ENCODE measurements at places on chromosomes 1 and 21. TPM values are rescaled to one million over a fixed set of nuclear protein-coding genes. Genes with fewer than 3 reads are reported as not detected.

ADAM30 gene
- not detected for total RNA-seq

TCP10L gene
- 0.40 TPM for total RNA-seq

CD1E gene
- not detected for total RNA-seq

DNA sequence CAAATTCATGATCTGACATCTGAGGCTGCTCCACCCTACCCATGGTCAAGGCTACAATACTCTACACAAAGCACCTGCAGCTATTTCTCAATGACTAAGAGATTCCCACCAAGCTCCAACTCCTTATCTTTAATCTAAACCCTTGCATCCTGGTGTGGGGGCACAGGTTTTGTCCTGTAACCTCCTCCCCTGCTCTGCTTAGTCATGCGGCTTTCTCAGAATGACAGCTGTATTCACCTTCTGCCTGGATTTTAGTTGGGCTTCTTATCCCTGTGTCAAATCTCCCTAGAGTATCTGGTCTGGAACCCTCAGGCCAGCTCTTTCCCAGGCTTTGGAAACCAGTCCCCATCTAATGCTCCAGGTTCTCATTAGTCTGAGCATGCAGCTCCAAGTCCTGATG, 159.0 kb downstream of the BARHL2 start:
- no peaks in the 10 kb centered on the region for H3K4me1 ChIP-seq
- peaks cover 2% of the 10 kb centered on the region for H3K36me3 ChIP-seq
- DNase-seq, result no peak
- H3K4me3 ChIP-seq, result no peak overlapping the region

GRCh38 chr1:201248721-201249559, 34.4 kb upstream of the PKP1 start:
- H3K4me3 ChIP-seq, result no peak overlapping the region
- peaks cover 6% of the 10 kb centered on the region for H3K27me3 ChIP-seq
- DNase-seq, result no peak
- H3K36me3 ChIP-seq, result no peaks in the 10 kb centered on the region
- no peak overlapping the region for H3K27ac ChIP-seq

GRCh38 chr21:17759511-17760178, 59.5 kb downstream of the C21orf91 start:
- H3K36me3 ChIP-seq, result no peaks in the 10 kb centered on the region
- peaks cover 10% of the 10 kb centered on the region for H3K4me1 ChIP-seq
- no peaks in the 10 kb centered on the region for H3K27me3 ChIP-seq
- no peak overlapping the region for H3K4me3 ChIP-seq
- H3K27ac ChIP-seq, result no peak overlapping the region
